Activated CD4-positive, alpha-beta T cell treated with anti-CD3 and anti-CD28 coated beads, Interleukin-2, amount 10 ng/mL, durations not matched to agents 7 days and 5 days (primary cell): ENCODE measurements at places on chromosomes 12 and 14. TPM values are rescaled to one million over a fixed set of nuclear protein-coding genes. Genes with fewer than 3 reads are reported as not detected.

GRCh38 chr12:84131076-84131475 is 781.5 kb downstream of the SLC6A15 start:
- no peak for DNase-seq

- DNase-seq = no peak
Observed at GRCh38 chr12:570921-571794, 92.1 kb downstream of the NINJ2 start.

DNA sequence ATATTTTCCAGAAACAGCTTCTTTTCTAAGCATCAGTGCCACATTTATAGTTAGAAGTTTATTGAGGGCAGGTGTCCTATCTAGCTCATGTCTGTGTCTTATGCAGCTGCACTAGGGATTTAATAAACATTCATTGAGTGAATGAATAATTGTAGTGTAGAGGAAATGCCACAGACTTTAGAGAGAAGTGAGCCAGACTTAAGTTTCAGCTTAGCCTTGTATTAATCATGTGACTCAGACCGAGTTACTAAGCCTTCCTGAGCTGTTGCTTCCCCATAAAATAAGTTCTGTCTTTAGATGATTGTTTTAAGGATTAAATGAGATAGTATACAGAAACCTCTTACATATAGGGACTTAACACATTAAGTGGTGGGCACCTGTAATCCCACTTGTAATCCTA is 236.1 kb upstream of the DDHD1 start:
- DNase-seq = no peak

GRCh38 chr12:22796941-22797630 is 172.1 kb downstream of the ETNK1 start:
- no peak for DNase-seq

DNA sequence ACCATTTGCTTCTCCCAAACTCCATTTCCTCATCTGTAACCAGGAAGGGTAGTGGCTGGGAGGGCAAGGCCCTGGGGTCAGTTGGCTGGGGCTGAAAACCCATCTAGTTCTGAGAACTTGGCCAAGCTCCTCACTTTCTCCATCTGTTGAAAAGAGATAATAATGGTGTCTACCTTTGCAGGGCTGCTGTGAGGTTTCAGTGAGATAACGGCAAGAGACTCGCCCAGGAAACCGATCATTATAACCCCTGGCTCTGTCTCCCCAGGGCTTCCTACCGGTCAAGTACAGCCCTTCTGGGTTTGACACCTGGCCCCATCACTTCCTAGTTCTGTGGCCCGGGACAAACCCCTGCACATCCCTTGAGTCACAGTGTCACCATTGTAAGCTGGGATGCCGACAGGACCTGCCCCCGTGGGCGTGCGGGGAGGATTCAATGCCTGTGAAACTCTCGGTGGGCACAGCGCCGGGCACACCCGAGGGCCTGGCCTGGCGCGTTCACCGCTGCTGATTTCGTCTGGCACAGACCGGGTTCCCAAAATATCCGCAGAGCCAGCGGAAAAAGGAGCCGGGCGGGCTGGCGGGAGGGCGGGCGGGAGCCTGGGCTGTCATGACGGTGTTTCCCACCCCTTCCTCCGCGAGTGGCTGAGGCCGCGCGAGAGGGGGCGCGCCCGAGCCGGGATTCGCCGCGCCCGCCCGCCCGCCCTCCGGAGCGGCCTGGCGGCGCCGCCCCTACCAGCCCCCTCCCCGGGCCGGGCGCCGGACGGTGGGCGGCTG is 4.4 kb downstream of the KMT5A start:
- peak; percentile 78 for DNase-seq

- DNase-seq = no peak
Observed at GRCh38 chr12:43285159-43285598, 266.8 kb downstream of the ADAMTS20 start.

- no peak for DNase-seq
Observed at GRCh38 chr14:37037636-37038387, 134.6 kb downstream of the SLC25A21 start.

- no peak for DNase-seq
Observed at GRCh38 chr14:71001742-71002141, 94.5 kb downstream of the PCNX1 start.

- DNase-seq = no peak
Observed at GRCh38 chr12:16513231-16513630, 92.7 kb downstream of the LMO3 start.

- DNase-seq = no peak
Observed at GRCh38 chr12:115998794-115999478, 278.6 kb downstream of the MED13L start.

DNA sequence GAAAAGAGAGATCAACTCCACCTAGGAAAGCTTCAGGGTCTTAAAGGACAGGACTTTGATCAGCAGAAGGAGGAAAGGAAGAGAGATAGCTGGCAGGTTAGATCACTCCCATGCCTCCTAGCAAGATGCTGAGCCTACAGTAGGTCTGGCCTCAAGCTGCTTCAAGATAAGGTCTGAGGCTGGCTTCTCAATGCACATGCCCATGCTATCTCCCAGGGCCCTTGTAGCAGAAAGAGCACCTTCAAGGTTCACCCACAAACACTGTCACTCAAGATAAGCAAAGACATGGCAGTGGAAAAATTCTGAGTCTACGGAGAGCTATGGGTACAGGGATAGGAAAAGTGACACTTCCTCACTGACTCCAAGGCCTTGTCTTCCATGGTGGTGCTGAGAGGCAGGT is 14.3 kb downstream of the REM2 start:
- DNase-seq = no peak

- no peak for DNase-seq
Observed at GRCh38 chr12:109818905-109819500, 14.2 kb downstream of the TRPV4 start.

DNA sequence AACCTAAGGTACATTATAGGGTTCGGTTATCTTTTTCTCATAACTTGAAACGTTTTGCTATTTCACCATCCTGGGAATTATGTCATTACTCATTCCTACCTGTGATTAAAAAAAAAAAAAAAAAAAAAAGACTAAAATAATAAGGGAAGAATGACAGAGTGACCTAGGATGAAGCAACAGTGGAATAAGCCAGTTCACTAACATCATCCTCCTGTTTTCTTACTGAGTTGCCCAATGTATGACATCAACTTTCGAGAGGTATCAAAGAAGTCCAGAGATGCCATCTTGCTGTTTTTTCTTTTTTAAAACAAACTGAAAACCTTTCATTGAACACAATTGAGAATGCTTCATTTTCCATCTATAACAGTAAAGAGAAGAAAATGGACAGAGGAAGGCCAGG is 42.8 kb downstream of the AMN start:
- DNase-seq = no peak

GRCh38 chr14:63051301-63051700 is 6.0 kb upstream of the KCNH5 start:
- no peak for DNase-seq

GRCh38 chr12:96720363-96720705 is 186.7 kb upstream of the NEDD1 start:
- DNase-seq = peak; percentile 25

DNA sequence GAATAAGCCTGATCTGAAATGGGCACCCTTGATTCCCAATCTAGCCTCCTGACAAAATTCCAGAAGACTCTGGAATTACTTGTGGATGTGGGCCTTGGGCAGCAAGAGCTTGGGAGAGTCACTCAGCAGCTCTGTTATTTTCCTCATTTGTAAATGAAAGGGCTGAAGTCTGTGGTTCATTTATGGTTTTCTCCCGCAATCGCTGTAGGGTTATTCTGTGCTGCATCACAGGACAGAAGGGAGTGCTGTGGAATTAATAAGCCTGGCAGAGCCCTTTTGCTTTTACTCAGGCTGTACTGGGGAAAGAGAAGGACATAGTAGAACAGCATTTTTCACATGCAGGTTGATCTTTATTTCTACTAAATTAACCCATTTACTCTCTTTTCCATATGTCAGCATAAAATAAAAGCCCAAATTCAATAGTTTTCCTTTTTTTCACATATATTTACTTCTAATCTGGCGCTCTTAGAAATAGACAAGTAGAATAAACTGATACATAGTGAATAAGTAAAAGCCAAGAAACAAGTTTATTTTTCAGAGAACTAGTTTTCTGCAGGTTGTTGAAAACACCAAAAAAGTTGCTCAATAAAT is 49.2 kb downstream of the DUSP16 start:
- DNase-seq = no peak

DNA sequence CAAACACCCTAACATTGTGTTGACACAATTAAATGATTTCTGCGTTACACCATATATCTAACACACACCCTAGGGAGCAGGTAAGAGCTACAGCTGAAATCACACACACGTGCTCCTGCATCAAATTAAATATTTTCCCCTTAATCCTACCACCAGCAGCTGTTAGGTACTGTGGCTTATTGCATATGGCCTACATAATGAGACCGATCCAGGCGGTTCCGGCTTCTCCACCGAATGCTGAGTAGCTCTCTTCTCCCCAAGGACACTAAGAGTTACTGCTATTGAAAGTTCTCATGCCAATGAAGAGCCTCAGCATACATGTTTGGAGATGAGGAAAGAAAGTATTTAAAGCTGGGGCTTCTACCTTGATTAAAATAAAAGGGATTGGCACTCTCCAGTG is 472.2 kb upstream of the STXBP6 start:
- no peak for DNase-seq

DNA sequence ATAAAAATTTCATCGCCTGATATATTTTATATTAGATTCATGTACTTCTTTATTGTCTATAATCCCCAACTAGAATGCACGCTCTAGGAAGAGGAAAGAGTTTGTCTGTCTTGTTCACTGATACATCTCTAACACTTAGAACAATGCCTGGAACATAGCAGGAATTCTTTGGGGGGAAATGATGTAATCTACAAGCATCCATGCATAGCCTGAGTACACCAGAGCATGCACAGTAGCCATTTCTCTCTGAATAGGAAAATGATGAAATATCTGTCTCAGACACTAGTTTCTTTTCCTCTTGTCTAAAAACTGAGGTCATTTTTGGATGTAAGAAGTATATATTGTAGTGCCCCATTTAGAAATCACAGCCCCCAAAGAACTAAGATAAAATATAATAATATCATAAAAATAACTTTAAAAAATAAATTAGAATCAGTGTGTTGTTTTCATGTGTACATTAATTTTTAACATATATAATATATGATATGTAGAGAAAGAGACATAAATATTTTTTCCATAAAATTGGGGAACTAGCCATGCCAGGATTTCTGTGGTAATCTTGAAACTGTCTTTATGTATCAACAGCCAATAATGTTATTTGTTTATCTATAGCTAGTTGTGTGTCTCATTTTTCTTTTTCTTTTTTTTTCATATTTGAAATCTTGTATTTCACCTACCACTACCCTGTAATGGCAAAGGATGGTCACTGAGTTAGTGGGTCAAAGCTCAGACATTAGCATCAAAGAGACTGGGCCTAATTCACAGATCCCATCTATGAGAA is 155.6 kb upstream of the TMCC3 start:
- no peak for DNase-seq

DNA sequence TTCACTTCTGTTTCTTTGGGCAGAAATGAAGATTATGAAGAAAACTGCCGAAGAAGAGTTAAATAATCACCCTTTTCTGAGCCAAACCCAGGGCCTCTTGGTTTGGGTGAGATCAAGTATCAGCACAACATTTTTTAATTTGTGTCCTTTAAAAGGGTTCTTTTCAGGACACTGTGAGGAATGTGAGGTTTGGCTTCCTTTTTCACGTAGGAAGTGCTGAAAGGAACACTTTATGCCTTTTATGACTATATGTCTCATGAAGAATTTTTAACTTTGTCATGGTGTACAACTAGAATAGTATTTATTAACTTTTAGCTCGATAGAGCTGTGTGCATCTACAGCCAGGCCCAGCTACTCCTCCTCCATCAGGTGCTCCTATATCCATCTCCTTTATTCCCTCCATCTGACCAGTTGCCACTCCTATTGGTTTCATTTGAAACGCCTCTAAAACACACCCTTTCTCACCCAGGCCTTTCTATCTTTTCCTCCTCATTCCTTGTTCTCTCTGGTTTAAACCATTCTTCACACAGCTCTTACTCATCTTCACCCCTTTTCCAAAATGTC is 103.6 kb upstream of the LRIG3 start:
- DNase-seq = no peak

Gene AQP2
- total RNA-seq = not detected

Gene BMAL2
- 17.3 TPM for total RNA-seq

Gene BICDL1
- total RNA-seq = 51.2 TPM

Gene ZBTB42
- total RNA-seq = 5.8 TPM

Gene PPFIBP1
- total RNA-seq = 8.6 TPM

Gene FKBP4
- total RNA-seq = 47.2 TPM

Gene GLIPR1L2
- 0.75 TPM for total RNA-seq

Gene GPR84
- 0.15 TPM for total RNA-seq
